NCI-H524 treated with DMSO at 0.1 percent for 48 hours (cell line): ENCODE measurements at places on chromosomes 16 and 17.

- DNase-seq = peak; percentile 67
These were observed at the start of gene CBX4 for GRCh38 chr17:79839356-79840268. Gene CBX4 (minus strand): TSS chr17:79839440. CDS start chr17:79839251, 189 bp downstream.

- no peak for DNase-seq
These were observed 83.3 kb downstream of the HS3ST3A1 start for GRCh38 chr17:13518261-13519000.

GRCh38 chr17:30780343-30780742 lies 44.1 kb downstream of the CRLF3 start:
- DNase-seq = no peak

DNA sequence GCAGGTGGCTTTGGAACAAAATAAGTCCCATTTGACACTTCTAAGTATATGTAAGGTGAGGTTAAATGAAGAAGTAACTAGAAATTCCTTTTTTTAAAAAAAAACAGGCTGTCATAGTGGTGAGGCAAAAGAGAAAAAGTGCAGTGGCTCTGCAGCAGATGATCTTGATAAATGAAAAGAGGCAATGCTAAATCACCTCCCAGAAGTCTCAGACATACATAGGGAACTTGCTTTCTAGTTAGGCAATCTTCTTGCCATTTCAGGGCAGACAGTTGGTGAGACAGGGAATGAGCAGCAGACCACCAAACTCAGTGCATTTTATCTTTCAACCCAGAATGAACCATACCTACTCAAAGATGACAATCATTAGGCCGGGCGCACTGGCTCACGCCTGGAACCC lies 90.8 kb downstream of the MYO1D start:
- DNase-seq = no peak

GRCh38 chr17:59327121-59327980 lies 4.1 kb upstream of the YPEL2 start:
- no peak for DNase-seq

DNA sequence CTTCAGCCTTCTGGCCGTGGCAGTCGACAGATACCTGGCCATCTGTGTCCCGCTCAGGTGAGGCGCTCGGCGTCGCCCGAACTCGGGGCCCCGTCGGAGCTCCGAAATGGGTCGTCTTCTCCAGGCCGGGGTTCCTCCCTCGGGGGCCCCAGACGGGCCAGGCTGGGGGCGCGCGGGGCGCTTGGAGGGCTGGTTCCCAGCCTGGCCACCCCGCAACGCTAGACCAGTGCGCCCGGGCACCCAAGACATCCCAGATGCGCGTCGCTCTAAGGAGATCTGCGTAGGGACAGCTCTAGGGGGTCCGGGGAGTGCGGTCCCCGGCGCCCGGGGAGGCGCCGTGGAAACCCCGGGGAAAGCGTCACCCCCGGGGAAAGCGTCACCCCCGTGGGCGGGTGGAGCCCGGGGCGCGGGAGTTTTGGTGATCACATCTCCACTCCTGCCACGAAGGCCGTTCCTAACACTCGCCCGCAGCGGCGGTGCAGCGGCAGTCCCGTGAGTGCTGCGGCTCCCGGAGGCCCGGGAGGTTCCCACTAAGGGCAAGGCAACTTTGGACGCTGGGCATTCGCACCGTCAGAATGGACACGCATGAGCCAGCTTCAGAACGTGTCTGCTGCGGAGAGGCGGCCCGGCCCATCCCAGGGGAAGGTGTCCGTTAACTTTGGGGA lies 729 bp downstream of the ADORA2B start:
- DNase-seq = no peak

DNA sequence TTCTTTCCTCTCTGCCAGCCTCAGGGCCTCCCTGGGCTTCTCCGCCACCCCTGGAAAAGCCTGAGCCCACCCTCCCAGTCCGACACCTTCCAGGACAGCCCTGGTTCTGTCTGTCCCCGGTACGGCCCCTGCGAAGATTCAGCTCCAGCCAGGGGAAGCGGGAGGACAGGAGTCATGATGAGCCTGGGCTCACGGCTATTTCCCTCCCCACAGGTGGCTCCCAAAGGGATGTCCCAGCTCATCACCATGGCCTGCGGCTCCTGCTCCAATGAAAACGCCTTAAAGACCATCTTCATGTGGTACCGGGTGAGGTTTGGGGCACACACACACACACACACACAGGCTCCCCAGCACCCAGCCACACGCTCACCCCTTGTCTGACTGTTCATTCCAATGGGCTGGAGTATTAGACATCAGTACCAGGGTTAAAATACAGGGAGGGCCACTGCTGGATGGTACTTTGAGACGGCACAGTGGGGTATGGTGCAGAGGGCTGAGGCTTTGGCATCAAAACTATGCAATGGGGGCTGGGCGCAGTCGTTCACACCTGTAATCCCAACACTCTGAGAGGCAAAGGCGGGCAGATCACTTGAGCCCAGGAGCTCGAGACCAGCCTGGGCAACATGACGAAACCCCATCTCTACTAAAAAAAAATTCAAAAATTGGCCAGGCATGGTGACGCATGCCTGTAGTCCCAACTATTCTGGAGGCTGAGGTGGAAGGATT lies 32.8 kb downstream of the TMEM186 start:
- DNase-seq = no peak

GRCh38 chr16:56480776-56481467 lies 29.6 kb downstream of the OGFOD1 start:
- DNase-seq = peak; percentile 97

DNA sequence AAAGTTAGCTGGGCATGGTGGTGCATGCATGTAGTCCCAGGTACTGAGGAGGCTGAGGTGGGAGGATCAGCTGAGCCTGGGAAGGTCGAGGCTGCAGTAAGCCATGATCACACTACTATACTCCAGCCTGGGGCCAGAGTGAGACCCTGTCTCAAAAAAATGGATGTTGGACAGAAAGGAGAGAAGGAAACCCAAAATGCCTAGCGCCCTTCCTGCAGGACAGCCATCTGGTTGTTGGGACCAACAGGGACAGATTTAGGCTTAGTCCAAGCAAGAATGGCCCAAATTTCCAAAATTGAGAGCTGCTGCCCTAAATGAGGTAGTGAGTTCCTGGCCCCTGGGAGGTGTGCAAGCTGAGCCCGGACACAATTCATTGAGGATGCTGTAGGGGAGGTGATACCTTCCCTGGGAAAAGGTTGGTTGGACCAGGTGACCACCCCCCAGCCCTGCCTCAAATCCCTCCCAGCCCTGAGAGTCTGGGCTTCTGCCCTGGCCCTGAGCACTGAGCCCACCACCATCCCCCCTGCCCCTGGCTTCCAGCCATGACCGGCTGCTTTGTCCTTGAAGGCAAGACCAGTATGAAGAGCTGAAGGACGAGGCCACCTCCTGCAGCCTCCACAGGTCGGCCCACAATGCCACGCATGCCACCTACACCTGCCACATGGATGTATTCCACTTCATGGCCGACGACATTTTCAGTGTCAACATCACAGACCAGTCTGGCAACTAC lies 35.1 kb downstream of the IL21R start:
- no peak for DNase-seq

GRCh38 chr16:11762431-11762830 lies 19.8 kb upstream of the TXNDC11 start:
- no peak for DNase-seq

GRCh38 chr16:1152651-1153259 lies at the start of gene CACNA1H:
Gene CACNA1H (plus strand): TSS chr16:1153106. CDS start chr16:1153738, 632 bp downstream.
- no peak for DNase-seq

GRCh38 chr16:14007450-14007849 lies 63.7 kb upstream of the MRTFB start:
- DNase-seq = no peak

DNA sequence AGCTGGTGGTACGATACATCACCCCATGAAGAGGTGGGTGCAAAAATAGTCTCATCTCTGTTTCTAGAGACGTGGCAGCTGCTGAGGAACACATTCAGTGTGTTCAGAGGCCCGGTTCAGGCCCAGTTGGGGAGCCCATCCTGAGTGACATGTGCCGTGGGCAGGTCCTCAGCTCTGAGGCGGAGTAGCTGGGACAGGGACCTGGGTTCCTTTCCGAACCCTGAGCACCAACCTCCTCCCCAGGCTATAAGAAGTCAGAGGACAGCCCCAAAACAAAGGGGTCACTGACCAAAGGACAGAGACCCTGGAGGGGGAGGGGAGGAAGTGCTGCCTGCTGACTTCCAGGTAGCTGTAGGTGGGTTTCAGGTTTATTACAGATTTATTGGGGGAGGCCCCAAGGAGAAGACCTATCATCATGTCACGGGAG lies 5.1 kb downstream of the LDHD start:
- DNase-seq = no peak

GRCh38 chr16:87100306-87101058 lies 216.7 kb downstream of the C16orf95 start:
- no peak for DNase-seq

GRCh38 chr16:46929378-46930332 lies 43.8 kb downstream of the DNAJA2 start:
- no peak for DNase-seq

GRCh38 chr16:14486520-14487303 lies 143.3 kb downstream of the PARN start:
- DNase-seq = no peak

DNA sequence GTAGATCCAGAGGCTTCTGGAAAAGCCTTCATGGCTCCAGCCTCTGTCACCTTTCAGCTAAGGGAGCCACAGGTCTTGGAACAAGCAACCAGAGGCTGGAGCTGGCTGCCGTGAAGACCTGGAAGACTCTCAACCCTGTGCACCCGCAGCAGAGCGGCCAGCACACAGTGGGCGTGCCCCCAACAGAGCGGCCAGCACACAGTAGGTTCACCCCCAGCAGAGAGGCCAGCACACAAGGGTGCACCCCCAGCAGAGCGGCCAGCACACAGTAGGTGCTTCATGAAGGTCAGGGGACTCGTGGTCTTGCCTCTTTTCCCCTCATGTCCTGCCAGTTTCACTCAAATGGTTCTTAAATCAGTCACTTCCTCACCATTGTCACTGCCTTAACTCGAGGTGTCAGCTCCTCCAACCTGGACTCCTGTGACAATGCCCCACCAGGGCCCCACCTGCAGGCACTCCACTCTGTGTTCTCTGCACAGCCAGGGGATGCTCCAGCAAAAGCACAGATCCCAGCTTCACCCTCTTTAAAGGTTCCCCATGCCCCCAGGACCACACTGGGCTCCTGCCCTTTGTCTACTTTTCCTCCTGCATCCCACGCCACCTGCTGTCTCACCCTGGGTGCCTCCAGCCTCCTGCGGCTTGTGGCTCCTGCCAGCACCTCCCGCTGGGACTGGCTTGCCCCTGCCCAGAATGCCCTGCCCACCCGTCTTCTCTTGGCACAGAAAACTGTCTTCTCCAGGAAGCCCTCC lies 42.4 kb upstream of the DOC2B start:
- no peak for DNase-seq

DNA sequence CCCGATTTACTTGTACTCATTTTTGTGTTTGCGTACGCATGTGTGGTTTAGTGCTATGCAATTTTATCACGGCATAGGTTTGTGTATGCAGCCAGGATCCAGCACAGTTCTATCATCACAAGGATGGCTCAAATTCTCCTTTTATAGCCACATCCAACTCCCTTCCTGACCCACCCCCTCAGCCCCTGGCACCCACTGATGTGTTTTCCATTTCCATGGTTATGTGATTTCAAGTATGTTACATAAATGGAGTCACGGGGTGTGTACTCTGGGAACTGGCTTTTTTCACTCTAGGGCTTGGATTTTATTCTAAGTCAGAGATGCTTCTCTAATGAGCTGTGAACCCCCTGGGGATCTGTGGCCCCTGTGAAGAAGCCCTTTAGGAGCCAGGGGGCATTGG lies 16.8 kb downstream of the IL4R start:
- no peak for DNase-seq

DNA sequence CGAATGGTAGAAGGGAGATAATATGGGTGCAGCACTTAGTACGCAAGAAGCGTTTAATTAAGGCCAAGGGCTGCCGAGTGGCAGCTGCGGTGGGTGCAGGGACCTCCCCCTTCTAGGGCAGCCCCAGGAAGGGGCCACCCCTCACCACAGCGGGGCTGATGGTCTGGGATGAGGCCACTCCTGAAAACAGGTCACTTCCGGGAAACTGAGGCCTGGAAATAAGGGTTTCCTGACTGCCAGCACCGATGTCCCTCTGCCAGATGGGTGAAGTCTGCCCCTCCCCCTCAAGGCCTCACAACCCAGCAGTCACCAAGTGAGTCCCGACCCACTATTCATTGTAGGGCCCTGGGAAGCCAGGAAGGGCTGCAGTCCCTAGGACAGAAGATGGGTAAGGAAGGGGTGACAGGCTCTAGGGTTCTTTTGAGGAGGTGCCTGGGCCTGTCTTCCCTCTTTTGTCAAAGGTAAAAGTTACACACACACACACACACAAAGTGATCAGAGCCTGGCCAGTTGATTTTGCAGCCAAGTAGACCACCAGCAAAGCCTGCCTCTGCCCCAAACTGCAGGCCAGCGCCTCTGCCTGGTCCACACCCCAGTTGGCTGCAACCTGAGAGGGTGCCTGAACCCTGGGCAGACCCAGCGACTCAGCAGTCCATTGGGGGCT lies 12.5 kb downstream of the SREBF1 start:
- DNase-seq = no peak

DNA sequence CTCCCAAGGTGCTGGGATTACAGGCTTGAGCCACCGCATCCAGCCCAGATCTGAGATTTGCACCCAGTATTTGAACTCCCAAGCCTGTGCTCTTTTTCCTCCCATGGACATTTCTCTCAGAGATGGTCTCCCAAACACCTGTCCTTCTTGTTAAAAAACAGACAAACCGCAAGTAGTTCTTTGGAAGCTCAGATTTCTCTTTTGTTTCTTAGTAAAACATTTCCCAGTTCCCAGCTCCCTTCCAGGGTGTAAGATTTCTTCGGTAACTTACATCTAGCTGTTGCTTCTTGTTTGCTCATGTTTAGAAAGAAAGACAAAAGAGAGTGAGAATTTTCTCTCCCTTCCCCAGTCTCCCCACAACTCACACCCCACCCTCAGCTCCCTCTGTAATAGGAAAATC lies 36.2 kb downstream of the IL4R start:
- no peak for DNase-seq

GRCh38 chr17:82569621-82570020 lies 50.1 kb downstream of the FOXK2 start:
- no peak for DNase-seq

GRCh38 chr17:32110596-32110995 lies 31.7 kb upstream of the RHOT1 start:
- DNase-seq = no peak
